ENCODE measurements at places on chromosomes 16 and 17. TPM values are rescaled to one million over a fixed set of nuclear protein-coding genes. Genes with fewer than 3 reads are reported as not detected.

GRCh38 chr16:27498031-27498825 lies 51.5 kb downstream of the GTF3C1 start:
- DNase-seq = no peak

GRCh38 chr16:87206646-87207451 lies 110.3 kb downstream of the C16orf95 start:
- DNase-seq = no peak

GRCh38 chr16:842061-842476 lies 41.5 kb upstream of the GNG13 start:
- DNase-seq = no peak

DNA sequence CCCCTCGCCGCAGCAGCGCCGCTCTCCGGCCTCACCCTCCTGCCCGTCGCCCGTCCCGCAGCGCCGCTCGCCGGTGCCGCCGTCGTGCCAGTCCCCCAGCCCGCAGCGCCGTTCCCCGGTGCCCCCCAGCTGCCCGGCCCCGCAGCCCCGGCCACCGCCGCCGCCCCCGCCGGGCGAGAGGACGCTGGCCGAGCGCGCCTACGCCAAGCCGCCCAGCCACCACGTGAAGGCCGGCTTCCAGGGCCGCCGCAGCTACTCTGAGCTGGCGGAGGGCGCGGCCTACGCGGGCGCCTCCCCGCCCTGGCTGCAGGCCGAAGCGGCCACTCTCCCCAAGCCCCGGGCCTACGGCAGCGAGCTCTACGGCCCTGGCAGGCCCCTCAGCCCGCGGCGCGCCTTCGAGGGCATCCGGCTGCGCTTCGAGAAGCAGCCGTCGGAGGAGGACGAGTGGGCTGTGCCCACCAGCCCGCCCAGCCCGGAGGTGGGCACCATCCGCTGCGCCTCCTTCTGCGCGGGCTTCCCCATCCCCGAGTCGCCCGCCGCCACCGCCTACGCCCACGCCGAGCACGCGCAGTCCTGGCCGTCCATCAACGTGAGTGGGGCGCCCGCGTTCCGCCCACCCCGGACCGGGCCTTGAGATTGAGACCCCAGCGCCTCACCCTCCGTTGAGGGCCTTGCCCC lies 15.0 kb downstream of the TBKBP1 start:
- DNase-seq = no peak

CLDN6 gene
- not detected for total RNA-seq

Data from omental fat pad (tissue), 4 donors.